KG1 (cell line): ENCODE measurements at places on chromosomes 3 and 15.

GRCh38 chr3:69425249-69425648 lies 39.4 kb upstream of the FRMD4B start:
- peak; percentile 36 for DNase-seq

DNA sequence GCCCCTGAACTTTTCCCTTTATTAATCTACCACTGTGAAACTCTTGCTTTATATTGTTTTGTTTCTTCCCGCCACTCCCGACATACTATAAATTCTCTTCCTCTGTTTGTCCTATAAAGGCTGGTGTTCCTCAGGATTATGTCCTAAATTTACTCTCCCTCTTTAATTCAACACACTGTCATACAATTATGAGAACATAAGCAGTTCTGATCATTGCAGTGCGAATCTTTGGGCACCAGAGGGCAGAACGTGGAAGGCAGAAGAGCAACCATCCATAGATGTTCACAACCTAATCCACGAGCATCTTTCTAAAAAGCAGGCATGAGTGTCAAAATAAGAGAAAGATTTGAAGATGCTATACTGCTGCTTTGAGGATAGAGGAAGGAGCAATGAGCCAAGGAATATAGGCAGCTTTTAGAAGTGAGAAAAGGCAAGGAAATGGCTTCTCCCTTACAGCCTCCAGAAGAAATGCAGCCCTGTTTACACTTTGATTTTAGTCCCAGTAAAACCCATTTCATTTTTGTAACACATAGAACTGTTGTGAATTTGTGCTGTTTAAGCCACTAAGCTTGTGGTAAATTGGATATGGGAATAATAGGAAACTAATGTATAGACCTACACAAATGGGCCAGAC lies 179.4 kb downstream of the GBE1 start:
- DNase-seq, result no peak

GRCh38 chr3:154428286-154429206 lies 1.4 kb downstream of the GPR149 start:
- no peak for DNase-seq

DNA sequence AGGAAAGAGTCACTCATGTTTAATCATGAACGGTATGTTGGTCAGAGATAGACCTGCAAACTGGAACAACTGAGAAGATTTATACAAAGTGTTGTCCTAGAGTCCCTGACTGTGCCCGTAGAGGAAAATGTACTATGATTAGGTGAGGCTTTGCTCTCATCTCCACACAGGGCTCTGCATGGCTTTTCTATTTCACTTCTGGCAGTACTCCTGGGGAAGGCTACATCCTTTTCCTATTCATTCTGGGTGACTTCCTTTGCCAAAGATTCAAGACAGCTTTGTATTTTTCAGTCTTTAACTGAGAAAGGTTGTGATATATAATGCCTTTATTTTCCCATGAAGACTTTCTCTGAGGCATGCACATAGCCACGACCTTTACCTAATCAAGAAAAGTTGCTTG lies 414.7 kb downstream of the ZBTB20 start:
- DNase-seq, result no peak

DNA sequence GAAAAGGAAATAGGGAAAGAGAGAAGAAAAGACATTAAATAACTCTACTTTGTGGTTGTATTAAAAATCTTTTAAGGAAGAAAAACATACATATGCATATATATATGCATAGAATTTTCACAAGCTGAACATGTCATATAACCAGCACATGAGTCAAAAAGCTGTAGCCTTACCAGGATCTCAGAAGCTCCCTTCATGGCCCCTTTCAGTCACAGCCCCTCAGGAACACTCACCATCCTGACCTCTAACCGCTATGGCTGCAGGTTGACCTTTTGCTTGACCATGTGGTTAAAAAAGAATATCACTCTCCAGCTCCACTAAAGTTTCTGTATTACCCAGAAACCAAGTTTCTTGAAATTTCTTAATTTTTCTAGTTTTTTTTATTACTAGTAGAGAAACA lies 103.4 kb downstream of the CHST2 start:
- DNase-seq, result no peak

- DNase-seq, result no peak
Measured at GRCh38 chr15:47964229-47964628, 156.6 kb upstream of the SLC24A5 start.

DNA sequence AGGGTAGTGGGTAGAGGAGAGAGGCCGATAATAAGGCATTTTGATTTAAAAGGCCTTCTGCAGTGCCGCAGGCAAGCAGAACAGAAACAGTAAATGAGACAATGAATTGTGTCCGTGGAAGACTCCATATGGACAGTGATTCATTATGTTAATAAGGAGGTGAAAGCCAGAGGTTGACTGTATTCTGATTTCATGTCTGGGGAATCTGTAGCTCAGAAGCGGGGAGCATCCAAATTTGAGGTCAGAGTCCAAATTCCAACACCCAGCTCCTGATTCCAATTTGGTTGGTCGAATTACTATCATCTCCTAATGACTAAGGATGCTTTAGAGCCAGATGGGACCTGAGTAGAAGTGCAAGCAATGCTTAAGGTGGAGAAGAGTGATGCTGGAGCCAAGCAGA lies 1.0 kb upstream of the TBC1D21 start:
- DNase-seq, result no peak

- peak; percentile 27 for DNase-seq
Measured at GRCh38 chr3:5006755-5007202, 27.5 kb downstream of the BHLHE40 start.

GRCh38 chr3:111882194-111882593 lies 23.1 kb downstream of the PHLDB2 start:
- no peak for DNase-seq

DNA sequence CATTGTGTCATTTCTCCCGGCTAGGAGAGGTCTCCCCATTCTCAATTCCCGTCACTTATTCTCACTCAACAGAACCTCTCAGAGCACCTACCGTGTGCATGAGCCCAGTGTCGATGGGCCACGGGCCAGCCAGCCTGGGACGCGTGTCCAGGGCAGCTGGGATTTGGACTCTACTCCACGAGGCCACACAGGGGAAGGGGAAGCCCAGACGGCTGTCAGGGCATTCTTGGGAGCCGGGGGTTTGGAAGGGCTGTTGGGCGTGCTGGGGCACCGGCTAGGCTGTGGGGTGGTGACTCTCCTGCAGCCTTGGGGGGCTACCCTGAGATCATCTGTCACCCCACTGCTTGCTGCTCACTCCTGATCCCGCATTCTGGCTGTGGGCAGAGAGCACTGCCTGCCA lies 41.7 kb upstream of the PCSK6 start:
- no peak for DNase-seq

DNA sequence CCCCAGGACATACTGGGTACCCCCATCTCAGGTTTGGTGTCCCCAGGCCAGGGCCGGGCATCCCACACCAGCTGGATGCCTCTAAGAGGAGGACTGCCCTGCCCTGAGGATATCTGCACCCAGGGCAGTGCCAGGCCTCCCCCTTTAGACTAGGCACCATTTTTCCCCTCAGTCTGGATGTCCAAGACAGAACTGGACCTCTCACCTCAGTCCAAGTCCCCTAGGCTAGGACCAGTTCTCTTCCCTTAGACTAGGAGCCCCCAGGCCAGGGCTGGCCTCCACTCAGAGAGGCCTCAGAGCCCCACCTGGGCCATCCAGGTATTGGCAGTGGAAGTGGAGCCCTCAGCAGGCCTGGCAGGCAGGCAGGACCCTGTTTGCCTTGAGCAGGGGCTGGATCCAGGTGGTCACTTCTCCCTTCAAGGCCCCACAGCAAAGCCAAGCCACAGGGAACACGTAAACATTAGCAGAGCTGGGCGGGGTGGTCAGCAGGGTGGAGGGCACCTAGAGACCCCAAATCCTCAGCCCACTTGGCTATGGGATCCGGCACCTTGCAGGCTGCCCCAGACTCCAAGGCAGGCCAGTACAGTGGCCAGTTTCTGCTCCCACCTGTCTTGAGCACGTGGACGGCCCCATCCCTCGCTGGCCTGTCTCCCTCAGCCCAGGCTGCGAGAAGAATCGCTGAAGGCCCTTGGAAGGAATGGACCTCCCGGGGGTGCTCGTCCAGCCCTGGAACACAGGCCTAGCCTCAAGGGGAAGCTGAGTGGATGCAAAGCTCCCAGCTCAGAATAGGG lies 28.3 kb downstream of the PTH1R start:
- DNase-seq, result no peak

DNA sequence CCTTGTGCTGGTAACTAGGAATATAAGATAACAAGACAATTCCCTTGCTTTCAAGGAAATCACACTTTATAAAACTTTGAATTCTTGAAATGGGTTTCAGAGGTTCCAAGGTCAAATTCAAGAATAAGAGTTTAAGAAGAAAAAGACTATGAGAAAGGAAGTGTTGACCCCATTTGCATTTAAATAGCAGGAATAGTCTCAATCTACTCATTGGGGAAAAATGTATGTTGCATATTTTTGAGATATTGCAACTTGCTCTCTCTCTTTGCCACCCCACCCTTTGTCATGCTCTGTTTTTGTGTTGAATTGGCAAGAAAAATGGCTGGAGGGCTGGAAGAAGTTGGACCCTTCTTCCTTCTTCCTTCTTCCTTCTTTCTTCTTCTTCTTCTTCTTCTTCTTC lies 699.2 kb downstream of the TUSC7 start:
- no peak for DNase-seq

GRCh38 chr3:124781476-124782376 lies 51.5 kb downstream of the UMPS start:
- DNase-seq, result no peak

- DNase-seq, result no peak
Measured at GRCh38 chr3:133125171-133125570, 87.0 kb downstream of the TMEM108 start.

- DNase-seq, result no peak
Measured at GRCh38 chr15:62058327-62059028, 1.8 kb downstream of the VPS13C start.

DNA sequence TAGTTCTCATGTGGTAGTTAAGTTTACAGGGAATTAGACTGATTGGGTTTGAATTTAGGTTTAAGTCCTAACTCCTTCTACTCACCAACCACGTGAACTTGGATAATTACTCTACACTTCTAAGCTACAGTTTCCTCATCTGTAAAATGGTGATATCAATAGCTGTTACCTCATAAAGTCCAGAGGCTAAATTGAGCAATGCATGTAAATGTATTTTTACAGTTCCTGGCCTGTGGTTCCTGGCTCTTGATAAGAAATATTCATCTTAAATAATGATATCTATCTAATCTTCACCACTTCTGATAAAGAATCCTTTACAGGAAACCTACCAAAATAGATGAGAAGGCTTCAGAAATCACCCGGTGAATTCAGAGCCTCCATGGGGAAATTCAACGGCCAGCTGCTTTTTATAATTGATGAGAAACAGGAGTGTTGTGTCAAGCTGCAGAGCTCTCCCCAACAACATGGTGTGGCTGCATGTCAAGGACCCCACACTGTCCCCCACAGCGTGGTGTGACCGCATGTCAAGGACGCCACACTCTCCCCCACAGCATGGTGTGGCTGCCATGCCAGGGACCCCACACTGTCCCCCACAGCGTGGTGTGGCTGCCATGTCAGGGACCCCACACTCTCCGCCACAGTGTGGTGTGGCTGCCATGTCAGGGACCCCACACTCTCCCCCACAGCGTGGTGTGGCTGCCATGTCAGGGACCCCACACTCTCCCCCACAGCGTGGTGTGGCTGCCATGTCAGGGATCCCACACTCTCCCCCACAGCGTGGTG lies 80.8 kb upstream of the PEX5L start:
- no peak for DNase-seq

DNA sequence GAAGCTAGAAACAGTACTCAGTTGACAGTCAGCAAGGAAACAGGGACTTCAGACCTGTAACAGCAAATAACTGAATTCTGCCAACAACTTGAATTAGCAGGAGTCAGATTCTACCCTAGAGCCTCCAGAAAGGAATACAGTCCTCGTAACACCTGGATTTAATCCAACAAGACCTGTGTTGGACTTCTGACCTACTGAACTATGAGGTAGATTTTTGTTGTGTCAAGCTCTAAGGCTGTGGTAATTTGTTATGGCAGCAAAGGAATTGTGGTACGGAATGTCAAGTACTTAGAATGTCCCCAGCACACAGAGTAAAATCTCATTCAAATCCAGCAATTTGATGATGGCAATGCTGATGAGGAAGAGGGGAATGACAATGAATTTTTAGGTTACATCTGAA lies 234.1 kb downstream of the LRRN1 start:
- DNase-seq, result no peak

DNA sequence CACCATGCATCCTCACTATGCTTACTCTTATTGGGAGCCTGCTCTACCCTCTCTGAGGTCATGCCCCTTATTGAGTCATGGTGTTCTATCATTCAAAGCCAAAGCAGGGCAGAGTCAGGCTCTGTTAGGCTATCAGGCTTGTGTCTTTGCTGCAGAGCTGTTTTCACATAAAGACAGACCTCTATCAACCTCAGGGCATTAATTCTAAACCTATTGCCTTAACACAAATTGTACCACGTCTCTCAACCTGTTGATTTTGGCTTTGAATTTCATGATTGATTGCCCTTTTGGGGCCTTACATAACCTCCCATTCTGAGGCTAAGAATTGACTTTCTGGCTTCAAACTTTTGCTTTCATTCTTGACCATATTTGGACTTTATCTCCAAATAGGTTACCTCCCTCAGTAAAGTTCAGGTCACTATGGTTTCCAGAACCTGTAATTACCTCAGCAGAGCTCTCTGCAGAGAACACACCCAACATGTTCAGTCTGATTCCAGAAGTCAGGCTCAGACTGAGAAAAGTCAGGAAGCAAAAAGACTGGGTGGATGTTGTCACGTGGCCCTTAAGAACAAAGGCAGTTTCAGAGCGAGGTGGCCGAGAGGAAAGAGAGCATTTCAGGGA lies 221.4 kb upstream of the NANOGP8 start:
- no peak for DNase-seq

DNA sequence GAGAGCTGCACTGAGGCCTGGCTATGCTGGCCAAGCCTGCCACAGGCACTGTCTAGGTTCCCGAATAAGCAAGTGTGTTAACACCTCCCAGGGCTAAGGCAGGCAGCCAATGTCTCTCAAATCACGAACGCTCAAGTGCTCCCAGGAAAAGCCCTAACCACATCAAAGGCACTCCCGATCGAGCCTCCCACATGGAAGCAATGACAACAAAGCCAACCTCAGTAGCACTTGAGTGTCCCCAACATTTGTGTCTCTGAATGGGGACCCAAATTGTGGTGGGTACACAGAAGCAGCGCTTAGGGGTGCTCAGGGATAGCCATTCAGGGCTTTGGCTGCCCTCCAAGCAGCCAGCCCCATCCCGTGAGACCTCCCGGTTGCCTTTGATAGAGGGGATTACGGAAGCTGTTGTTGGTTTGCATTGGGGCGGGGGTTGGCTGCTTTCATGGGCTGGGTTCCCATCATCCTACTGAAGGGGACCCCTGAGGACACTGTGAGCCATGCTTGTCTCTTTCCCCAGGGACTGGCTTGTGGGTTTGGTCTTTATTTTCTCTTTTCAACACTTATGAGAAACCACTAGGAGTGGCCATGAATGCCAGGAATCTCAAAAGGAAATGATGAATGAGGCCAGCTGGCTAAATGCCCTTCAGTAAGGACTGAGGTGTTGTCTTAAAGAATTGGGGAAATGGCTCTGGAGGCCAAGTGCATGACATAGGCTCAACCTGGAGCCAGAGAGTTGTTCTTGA lies 234.1 kb upstream of the FEZF2 start:
- no peak for DNase-seq

DNA sequence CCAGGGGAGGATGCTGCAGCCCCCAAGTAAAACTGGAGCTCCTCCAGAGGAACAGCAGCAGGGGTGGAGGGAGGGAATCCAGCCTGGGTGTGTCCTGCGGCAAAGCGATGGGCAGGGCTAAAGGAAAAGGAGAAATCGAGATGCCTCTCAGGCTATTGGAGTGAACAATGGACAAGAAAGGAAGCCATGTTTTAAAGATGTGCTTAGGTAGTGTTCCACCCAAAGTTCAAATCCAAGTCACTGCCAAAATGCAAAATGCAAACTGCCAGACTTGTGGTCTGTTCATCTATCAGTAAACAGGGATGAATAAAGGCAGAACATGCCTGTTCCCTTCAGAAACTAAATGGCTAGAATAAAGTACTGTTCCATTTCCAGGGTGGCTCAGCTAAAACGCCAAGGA lies 197.5 kb upstream of the NSMCE3 start:
- no peak for DNase-seq
